ENCODE measurements at places on chromosomes 1 and 21.

GRCh38 chr21:37136261-37136660 is 63.2 kb downstream of the TTC3 start:
- no peak for DNase-seq

GRCh38 chr1:82401116-82401515 is 600.4 kb downstream of the ADGRL2 start:
- DNase-seq = peak; percentile 74

DNA sequence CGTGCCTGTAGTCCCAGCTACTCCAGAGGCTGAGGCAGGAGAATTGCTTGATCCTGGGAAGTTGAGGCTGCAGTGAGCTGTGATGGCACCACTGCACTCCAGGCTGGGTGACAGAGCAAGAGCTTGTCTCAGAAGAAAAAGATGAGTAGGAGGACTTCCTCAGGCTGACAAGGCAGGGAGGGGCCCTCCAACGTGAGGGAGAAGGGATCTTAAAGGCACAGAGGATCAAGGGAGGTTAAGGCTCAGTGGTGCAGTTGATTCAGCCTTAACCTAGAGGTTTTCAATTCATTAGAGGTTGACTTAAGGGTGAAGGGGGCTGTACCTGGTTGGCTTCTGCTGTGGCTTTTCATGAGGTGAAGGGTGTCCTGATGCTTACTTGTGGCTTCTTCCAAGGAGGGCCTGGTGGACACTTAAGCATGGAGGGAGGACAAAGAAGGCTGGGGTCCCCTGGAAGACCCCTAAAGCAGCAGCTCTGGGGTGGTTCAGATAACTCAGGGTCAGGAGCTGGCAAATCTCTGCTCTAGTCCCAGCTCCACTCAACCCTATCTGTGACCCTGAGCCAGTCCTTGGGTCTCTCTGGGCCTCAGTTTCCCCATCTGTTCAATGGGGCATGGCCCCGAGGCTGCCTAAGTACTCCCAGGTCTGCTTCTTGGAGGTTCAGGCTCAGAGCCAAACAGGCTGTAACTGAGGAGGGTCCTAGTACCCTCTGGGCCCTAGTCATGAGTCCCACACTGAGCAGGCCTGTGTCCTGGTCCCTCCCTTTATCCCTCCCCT is 6.3 kb downstream of the EXTL1 start:
- no peak for DNase-seq

GRCh38 chr1:154527192-154527591 is 25.0 kb upstream of the SHE start:
- DNase-seq = no peak

DNA sequence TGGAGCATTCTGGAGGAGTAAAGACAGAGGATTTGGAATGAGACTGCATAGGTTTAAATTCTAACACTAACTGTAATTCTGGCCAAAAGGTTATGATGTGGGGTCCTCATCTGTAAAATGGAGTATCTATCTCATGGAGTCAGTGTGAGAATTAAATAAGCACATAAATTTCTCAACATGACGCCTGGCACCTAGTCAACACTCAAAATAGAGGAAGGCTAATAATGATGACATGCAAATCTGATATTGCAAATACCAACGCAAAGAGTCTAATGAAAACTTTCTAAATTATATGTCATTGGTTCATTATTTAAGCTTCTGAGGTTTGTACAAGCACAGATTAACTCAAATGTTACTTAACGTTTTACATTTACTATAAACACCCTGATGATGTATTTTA is 29.6 kb downstream of the APP start:
- DNase-seq = no peak

- no peak for DNase-seq
Measured at GRCh38 chr1:10569531-10569930, 94.8 kb downstream of the PEX14 start.

- no peak for DNase-seq
Measured at GRCh38 chr21:25273959-25274358, 333.3 kb downstream of the MRPL39 start.

GRCh38 chr1:118321840-118322239 is 136.8 kb upstream of the SPAG17 start:
- no peak for DNase-seq

DNA sequence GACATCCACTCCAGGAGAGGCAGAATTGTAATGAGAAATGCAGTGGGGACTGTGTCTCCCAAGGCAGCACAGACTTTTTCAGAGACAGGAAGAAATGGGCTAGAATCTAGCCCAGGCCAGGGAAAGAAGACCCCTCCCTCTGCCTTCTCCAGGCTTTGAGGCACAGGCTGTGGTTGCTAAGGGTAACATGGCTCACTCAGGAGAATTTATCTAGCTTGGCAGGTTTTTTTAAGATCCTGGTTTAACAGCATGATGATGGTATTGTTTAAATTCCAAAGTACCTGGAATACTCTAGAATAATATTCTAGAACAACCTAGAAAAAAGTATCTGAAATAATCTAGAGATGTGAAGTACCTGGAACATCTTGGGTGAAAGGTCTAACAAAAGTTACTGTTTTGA is 125.6 kb downstream of the URB2 start:
- no peak for DNase-seq

- no peak for DNase-seq
Measured at GRCh38 chr1:19529664-19530063, 44.3 kb upstream of the CAPZB start.

- no peak for DNase-seq
Measured at GRCh38 chr1:97201641-97202040, 480.1 kb downstream of the PTBP2 start.

DNA sequence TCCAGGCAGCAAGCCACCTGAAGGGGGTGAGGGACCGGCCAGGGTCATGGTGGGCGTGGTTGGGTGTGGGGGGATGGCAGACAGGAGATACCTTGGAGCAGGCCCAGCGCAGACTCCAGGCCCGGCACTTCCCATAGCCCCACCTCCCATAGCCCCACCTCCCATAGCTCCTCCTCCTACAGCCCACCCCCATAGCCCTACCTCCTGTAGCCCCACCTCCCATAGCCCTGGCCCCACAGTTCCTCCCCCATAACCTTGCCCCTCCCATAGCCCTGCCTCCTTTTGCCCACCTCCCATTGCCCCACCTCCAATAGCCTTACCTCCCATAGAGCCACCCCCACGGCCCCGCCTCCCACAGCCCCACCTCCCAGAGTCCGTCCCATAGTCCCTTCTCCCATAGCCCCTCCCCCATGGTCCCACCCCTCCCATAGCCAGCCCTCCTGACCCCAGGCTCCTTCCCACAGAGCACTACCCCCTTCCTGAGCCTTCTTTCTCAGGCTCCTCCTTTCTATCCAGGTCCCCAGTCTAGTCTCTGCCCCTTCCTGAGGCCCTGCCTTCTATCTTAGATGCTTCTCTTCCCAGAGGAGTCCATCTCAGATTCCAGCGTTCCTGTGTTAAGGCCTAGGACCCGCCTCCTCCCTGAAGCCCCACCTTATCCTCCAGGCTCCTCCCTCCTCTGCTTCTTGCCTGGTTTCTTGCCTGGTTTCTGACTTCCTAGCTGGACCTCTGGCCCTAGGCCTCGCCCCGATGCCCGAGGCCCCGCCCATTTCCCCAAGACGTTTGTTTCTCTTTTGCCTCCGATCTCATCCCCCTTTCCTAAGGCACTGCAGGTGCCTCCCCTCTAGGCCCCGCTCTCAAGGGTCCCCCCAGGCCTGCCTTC is 46.8 kb downstream of the PTPRU start:
- DNase-seq = peak; percentile 39

GRCh38 chr1:79044974-79045650 is 38.6 kb upstream of the ADGRL4 start:
- DNase-seq = no peak

DNA sequence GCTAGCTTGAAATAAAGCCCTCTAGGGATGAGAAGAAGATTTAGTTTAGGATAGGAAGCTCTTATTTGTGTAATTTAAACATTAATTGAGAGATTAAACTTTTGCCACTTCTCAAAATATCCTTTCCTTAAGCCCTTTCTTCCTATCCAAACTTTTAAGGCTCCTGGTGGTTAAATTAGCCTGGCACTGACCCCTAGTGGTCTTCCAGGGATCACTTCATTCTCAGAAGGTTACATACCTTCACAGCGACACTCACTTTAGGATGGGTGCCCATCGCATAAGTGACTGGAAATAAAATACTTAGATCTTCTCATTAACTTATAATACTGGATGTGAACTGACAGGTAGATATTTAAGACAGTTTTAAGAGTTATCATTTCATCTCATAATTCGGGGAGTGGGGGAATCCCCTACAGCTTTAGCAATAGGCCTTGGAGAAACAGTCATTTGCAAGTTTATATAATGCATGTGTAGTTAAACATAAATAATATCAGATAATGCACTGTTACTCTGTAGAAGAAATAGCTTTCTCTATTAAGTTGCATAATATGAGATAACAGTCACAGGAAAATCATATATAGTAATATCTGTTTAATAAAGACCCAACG is 7.4 kb downstream of the LHX9 start:
- peak; percentile 70 for DNase-seq

DNA sequence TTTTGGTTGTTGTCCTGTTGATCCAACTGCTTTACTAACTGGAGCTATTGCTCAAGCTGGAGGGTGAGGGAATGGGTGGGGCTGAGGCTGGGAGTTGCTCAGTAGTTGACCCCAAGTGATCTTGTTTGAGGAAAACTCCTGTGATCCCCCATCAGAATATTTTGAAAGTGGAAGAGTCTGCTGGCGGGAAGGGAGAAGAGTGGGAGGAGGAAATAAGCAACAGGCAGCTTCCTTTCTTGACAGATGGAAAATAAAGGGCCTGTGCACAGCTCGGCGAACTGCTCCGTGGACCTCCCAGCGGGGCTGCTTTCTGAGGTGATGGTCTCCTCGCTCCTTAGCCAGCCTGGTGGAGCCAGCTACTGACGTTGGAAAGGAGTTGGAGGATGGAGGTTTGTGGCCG is 199.1 kb upstream of the LMO4 start:
- no peak for DNase-seq

- no peak for DNase-seq
Measured at GRCh38 chr1:109243860-109244552, 5.3 kb upstream of the CELSR2 start.

- DNase-seq = no peak
Measured at GRCh38 chr1:225613006-225613405, 39.9 kb downstream of the ENAH start.

DNA sequence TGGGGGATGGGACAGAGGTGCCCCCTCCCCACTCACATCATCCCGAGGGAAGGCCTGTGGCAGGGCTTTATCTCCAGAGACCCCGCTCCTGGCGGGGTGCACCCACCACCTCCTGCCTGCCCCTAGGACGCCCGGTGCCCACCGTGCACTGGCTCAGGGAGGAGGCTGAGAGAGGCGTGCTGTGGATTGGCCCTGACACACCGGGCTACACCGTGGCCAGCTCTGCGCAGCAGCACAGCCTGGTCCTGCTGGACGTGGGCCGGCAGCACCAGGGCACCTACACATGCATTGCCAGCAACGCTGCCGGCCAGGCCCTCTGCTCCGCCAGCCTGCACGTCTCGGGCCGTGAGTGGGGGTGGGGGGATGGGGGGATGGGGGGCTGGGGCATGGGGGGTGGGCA is 71.7 kb downstream of the TRIM11 start:
- no peak for DNase-seq

GRCh38 chr1:15489052-15489736 is 13.3 kb downstream of the CELA2B start:
- no peak for DNase-seq

- no peak for DNase-seq
Measured at GRCh38 chr1:25450891-25451290, 20.2 kb downstream of the MACO1 start.

GRCh38 chr1:214329470-214330220 is 48.7 kb downstream of the SMYD2 start:
- no peak for DNase-seq

DNA sequence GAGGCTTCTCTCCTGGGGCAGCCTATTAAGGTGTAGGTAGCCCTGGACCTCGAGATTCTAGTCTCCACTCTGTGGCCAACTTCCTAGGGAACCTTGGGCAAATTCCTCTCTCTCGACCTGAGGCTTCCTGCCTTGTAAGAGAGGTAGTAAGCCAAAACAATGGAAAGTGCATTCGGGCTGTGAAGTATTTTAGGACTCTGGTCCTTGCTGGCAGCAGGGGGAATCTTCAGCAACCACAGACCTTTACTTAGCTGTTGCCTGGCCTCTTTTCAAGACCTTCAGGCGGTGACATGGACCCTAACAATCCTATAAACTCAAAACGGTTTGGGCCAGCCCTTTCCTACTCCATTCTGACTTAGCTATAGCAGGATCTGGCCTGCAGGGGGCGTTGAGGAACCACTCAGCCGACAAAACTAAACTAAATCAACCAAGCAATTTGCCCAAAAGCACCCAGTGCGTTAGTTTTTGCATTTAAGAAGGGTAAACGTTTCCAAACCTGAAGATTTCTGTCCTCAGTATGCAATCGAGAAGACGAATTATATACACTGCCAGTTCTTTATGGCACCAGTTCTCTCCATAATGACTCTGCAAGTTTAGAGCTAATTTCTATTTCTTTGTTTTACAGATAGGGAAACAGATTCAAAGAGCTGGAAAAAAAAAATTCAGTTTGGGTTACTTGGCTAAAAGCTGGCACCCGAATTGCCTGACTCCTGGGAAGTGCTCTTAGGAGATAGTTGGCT is 10.9 kb upstream of the SESN2 start:
- peak; percentile 87 for DNase-seq

GRCh38 chr1:104973516-104973915 is 1223.8 kb downstream of the AMY1C start:
- no peak for DNase-seq

DNA sequence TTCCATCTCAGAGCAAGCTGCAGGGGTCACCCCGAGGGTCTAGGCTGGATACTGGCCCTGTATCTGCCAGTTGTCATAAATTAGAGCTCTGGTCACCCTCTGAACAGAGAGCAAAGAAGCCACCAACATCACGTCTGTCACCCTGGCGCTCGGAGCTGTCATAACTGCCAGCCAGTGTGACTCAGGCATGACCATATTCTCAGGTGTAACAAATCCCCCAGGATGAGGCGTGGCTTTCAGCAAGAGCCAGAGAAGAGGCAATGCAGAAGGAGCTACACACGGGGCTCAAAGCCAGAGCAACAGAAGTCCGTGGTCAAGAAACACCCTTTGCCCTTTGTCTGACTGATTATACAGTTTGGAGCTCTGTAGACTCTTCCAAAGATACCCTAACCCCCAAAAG is 40.0 kb downstream of the PRAMEF20 start:
- no peak for DNase-seq

DNA sequence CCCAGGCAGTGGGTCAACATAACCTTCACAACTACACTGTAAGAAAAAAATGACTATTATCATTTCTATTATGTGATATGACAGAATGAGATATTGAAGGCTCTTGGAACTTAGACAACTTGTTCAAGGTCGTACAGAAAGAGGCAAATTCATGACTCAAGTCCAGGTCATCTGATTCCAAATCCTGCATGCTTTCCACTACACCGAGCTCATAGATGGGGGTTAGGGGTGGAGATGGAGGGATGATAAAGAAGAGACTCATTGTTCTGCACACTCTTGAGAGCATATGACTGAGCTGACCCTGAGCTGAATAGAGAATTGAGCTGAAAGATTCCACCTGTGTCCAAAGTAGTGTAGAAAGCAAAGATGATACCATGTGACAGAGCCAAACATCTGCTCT is 2.8 kb downstream of the FCRL6 start:
- DNase-seq = no peak

DNA sequence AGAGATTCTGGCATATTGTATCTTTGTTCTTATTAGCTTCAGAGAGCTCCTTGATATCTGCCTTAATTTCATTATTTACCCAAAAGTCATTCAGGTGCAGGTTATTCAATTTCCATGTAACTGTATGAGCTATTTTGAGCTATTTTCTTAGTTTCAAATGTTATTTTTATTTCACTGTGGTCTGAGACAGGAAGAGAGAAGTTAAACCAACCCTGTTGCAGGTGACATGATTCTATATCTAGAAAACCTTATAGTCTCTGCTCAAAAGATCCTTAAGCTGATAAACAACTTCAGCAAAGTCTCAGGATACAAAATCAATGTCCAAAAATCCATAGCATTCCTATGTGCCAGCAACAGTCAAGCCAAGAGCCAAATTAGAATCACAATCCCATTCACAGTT is 1644.0 kb upstream of the B3GALT2 start:
- no peak for DNase-seq

Data from dermis blood vessel endothelial cell (primary cell).